ENCODE measurements at places on chromosomes 6 and 20. TPM values are rescaled to one million over a fixed set of nuclear protein-coding genes. Genes with fewer than 3 reads are reported as not detected.

SEL1L2 gene
- not detected for total RNA-seq

ADGB gene
- total RNA-seq = not detected

SLC32A1 gene
- not detected for total RNA-seq

C6orf118 gene
- not detected for total RNA-seq

C6orf58 gene
- not detected for total RNA-seq

SLC12A5 gene
- not detected for total RNA-seq

KIF25 gene
- total RNA-seq = not detected

SIRPB2 gene
- not detected for total RNA-seq

GSTA2 gene
- total RNA-seq = not detected

- DNase-seq = no peak
These were observed 222.1 kb downstream of the HIVEP2 start for GRCh38 chr6:142722841-142723240.

GRCh38 chr20:36950414-36951197 lies 902 bp downstream of the SAMHD1 start:
- peak; percentile 72 for DNase-seq

GRCh38 chr6:159301810-159302593 lies 132.8 kb downstream of the FNDC1 start:
- no peak for DNase-seq

GRCh38 chr20:34615477-34615876 lies 57.0 kb downstream of the MAP1LC3A start:
- DNase-seq = no peak

- DNase-seq = no peak
These were observed 32.9 kb upstream of the BACH2 start for GRCh38 chr6:90329386-90330077.

GRCh38 chr6:52106994-52107393 lies 19.6 kb upstream of the PKHD1 start:
- no peak for DNase-seq

- DNase-seq = no peak
These were observed 12.1 kb downstream of the TRAPPC3L start for GRCh38 chr6:116533233-116533957.

DNA sequence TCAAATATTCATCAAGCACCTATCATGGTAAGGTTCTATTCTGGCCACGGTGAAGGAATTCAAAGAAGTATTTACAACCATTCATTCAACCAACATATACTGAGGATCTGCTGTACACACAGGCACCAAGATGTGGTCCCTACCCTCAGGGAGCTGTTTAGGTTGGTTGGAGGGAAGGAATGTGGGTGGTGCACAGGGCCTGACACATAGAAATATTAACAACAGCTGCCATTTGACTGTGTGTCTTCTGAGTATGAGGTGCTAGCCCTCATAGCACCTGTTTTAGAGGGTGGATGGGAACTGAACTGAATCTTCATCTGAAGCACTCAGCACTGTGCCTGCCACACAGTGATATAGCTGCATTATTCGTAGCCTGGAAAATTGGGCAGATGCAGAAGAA lies 7.3 kb downstream of the SNPH start:
- no peak for DNase-seq

GRCh38 chr6:39695447-39695846 lies 29.8 kb downstream of the KIF6 start:
- no peak for DNase-seq

DNA sequence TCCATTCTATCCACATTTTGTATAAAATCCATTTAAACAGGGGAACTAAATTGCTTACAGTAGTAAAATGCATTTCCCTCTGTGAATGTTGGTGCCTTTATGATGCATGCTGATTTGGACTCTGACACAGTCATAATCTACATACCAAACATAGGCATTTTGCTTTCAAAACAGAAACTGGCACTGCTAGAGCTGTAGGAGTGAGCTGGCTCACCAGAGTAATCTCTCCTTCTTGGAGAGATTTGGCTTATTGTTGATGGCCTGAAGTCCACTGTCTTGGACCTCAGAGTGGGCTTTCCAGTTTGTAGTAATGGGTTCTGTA lies 363.2 kb upstream of the FLRT3 start:
- no peak for DNase-seq

DNA sequence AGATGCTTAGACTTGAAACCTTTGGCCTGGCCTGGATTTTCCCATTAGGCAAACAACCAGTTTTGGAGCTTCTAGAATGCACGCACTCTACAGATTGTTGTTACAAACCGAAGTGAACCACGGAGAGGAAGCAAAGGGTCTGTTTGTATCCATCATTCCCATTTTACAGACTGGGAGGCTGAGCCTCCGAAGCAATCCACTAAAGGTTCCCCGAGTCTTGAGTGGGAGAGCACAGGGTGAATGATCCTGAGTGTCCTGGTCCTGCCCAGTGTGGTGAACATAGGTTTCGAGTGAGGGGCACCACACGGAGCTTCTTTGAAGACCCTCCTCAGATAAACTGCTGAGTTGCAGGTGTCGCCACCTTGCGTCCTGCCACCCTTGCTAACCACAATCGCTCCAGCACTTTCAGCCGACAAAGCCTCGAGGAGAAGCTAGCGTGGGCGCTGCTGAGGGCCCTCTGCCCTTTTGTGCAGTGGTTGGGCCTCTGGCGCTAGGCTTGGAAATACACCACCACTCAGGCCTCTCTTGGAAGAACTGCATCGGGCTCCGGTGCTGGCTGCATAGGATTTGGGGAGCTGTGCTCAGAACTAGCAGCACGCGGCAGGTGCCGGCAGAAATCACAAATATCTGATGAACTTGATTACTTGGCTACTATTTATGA lies 1.4 kb upstream of the PRDM13 start:
- DNase-seq = no peak

GRCh38 chr6:89409461-89410035 lies 2.5 kb downstream of the RRAGD start:
- DNase-seq = no peak

DNA sequence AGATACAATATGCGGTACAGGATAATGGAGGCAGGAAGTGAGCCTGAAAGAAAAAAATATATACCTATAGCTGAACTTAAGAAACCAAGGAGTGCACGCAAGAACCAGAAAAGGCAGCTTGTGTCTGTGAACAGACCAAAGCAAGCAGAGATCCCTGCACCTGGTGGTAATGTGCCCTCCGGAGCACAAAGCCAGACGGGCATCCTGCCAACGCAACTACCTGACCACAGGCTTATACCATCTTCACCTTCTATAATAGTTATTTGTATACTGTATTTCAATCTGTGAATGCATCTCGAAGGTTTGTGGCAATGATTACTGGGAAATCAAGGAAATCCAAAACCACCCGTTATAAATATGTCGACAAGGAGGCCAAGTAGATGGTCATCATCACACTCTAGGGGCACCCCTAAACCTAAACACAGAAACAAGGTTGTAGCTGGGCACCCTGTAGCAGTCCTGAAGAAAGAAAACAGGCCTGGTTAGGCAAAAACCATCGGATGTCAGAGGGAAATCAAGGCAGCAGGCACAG lies 801 bp downstream of the FBXL4 start:
- DNase-seq = no peak

DNA sequence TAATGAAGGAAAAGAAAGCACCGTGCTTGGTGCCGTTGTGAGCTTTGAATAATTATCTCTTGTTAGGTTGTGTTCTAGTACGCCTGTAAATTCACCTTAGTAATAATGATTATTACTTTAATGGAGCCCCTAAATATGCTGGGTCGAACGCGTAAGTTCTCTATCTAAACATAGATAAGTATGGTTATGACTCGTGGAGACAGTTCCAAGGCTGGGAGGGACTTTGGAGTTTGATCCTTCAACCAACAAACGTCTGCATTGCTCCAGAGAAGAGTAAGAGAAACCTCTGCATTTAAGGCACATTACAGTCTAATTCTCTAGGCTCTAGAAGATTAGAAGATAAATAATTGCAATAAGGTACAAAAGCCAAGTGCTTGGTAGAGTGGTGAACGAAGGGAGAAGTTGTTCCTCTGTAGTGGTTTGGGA lies 514 bp downstream of the ACOT13 start:
- DNase-seq = no peak

DNA sequence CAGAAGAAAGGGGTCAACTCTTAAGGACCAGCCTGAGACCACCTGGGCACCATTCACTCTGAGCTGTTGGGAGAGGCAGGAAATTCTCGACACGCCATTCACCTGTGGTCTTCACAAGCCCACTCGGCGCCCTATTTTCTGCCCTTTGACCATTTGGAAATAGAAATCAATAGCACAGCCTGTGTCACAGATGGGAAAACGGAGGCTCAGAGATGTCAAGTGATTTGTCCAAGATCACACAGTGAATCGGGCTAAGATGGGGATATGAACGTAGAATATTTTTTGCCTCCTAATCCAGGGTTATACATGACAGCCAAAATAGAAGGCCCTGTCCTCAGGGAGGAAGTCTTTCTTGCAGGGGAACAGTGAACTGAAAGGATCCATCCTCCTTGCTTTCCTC lies 3.0 kb upstream of the APOBEC2 start:
- DNase-seq = no peak

DNA sequence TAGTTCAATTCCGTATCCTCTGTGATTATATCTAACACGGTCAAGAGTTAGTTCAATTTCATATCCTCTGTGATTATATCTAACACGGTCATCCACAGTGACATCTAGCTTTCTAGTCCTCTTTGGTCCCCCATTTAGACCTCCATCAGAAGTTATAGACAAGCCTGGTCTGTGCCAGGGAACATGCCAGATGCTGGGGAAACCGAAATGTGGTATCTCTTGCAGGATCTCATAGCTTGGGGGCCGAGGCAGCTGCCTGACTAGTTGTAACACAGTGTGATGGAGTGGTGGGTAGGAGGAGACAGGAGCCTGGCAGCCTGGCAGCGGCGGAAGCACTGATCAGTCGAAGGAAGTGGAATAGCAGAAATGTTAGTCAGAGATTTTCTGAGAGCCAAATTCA lies 13.8 kb upstream of the SMOC2 start:
- DNase-seq = no peak

- no peak for DNase-seq
These were observed 13.0 kb downstream of the REM1 start for GRCh38 chr20:31488115-31488514.

DNA sequence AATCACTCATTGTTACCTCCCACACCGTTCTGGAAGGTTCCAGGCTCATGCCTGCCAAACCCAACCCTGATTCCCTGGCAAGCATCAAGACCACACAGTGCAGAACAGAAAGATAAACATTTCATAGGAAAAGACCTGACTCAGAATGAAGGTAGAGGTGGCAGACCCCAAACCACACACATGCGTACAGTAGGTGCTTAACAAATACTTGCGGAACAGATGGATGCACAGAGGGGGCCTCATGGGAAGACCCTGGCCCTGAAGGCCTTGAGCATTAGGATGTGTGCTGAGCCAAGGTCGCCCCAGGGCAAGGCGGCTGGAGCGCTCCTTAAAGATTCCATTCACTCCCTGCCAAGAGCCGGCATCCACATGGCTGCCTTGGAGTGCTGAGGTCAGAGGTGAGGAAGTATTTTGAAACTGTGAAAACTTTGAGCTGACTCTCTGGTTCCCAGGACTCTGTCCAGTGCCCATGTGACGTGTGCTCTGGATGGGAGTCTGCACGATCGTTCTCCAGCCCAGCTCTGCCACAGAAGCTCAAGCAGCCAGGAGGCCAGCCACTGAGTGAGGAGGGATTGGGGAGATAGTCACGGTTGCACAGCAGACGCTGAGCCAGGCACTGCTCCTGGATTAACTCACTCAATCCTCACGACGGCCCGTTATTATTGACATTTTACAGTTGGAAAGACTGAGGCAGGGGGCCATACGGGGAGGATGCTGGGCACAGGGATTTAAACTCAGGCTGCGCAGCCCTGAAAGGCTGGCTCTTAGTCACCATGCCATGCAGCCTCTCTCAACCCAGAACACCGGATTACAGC lies 65.5 kb upstream of the AFDN start:
- no peak for DNase-seq

DNA sequence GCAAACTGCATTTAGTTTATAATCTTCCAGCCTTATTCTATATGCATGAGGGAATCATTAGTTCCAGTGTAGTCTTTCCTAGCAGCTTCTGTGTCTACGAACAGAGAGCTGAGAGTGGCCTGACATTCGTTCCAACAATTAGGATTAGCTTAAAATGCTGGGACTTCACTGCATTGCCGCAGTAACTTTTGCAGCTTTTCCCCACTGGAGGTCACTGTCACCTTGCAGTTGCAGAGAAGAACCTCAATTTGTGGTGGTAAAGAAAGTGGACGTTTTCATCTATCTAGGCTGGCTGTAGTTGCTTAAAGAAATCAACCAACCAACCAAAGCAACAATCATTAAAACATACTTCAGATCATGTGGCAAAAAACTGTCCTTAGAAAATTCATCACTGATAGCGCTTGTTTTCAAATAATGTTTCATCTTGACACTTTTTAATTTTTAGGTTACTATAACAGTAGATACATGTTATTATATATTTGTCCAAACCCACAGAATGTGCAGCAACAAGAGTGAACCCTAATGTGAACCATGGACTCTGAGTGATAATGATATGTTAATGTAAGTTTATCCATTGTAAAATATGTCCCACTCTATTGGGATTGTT lies 12.2 kb downstream of the MYLK4 start:
- no peak for DNase-seq

DNA sequence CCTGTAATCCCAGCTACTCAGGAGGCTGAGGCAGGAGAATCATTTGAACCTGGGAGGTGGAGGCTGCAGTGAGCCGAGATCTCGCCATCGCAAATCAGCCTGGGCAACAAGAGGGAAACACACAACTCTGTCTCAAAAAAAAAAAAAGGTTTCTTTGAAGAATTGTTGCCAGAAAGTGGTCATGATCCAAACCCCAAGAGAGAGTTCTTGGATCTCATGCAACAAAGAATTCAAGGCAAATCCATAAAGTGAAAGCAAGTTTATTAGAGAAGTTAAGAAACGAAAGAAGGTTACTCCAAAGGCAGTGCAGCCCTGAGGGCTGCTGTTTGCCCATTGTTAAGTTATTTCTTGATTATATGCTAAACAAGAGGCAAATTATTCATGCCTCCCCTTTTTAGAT lies 14.5 kb upstream of the KIFC1 start:
- no peak for DNase-seq

DNA sequence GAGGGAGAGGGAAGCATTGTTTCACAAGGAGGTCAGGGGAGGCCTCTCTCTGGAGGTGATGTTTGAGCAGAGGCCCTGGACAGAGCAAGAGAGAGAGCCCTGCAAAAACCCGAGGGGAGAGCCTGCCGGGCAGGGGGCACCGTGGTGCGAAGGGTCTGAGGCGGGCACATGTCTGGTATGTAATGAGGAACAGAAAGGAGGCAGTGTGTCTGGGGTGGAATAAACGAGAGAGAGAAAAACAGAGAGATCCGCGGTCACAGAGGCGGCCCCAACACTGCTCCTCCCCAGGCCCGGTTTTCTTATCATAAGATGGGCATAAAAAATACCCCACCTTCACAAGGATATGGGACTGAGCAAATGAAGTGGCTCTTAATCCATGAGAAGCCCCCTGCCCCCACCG lies 119.2 kb downstream of the PREX1 start:
- peak; percentile 20 for DNase-seq

GRCh38 chr6:1029141-1029540 lies 282.8 kb upstream of the FOXQ1 start:
- no peak for DNase-seq
